ENCODE measurements at places on chromosomes 4 and X.

DNA sequence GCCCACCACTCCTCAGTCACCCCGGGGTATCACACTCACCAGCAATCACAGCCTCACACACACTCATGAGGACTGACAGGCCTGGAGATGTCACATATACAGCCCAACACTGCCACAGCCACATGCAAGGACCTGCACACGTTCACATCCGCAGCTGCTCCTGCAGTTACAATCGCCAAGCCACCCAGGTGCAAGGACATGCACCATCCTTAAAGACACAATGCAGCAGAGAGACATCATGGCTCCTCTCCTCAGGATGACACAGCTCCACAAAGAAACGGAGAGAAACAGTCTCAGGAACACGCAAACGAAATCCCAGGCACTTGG, 1.1 kb downstream of the PCSK1N start:
- DNase-seq = no peak

DNA sequence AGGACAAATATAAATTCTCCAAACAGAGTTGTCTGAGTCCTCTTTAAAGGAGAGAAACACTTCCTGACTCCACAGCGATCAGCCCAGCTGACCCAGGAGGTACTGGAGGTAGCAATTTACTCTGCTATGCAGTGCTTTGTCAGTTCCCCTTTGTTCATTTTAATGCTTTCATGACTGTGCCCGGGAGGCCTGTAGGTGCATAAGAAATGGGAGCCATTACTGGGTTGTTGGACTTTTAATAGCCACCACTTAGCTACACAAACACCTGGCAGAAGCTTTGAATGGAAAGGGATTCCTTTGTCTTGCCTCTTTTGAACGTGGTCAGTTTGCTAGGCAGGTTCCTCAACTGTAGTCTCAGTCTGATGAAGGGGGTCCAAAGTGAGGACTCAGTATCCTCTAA, 59.0 kb upstream of the AFF2 start:
- DNase-seq = no peak

GRCh38 chrX:66717926-66718325, 79.0 kb upstream of the EDA2R start:
- DNase-seq = no peak

- no peak for DNase-seq
Measured at GRCh38 chr4:15234856-15235126, 193.0 kb upstream of the C1QTNF7 start.

DNA sequence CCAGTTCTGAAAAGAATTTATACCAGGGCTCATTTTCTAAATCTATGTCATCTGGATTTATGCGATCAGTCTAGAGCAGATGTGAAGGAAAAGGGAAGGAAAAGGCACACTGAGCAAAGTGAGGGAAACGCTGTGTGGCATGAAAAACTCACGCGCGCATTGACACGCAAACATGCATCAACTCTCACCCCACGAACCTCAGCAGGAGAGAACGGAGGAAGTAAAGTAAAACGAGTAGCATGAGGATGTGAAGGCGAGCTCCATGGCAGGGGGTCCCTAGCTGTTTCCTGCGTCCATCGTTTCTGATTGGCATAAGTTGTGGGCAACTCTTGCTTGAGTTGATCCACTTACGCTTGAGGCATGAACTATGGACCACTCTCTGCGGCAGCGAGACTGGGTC, 102.8 kb upstream of the PDLIM3 start:
- no peak for DNase-seq

- no peak for DNase-seq
Measured at GRCh38 chr4:76955182-76955581, 5.6 kb downstream of the SEPTIN11 start.

GRCh38 chrX:43087830-43088229, 309.9 kb upstream of the PPP1R2C start:
- no peak for DNase-seq

DNA sequence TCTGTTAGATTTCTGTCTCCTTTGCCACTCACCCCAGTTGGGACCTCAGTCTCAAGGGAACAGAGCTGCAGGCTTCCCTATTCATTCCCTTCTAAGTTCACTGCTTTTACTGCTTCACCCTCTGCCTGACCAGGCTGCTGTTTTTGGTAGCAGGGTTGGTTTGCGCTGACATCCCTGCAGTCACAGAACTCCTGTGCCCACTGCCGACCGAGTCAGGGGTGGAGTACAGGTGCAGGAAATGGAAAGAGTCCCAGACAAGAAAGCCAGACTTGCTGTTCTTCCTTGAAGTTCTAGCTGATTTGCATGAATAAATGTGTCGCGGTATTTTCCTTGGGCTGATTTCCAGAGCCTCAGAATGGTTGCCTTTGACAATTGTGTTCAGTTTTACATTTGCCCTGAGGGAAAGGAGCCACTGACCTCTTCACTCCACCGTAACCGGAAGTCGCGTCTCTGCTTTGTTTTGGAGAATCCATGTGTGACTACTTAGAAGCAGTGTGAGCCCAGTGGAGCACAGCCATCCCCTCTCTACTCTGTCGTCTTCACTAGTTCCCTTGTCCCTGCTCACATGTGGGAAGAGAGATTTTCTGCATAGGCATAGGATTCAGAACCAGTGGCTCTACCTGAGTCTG, 84.8 kb downstream of the TNIP2 start:
- no peak for DNase-seq

- no peak for DNase-seq
Measured at GRCh38 chrX:54407266-54407665, 32.9 kb upstream of the TSR2 start.

DNA sequence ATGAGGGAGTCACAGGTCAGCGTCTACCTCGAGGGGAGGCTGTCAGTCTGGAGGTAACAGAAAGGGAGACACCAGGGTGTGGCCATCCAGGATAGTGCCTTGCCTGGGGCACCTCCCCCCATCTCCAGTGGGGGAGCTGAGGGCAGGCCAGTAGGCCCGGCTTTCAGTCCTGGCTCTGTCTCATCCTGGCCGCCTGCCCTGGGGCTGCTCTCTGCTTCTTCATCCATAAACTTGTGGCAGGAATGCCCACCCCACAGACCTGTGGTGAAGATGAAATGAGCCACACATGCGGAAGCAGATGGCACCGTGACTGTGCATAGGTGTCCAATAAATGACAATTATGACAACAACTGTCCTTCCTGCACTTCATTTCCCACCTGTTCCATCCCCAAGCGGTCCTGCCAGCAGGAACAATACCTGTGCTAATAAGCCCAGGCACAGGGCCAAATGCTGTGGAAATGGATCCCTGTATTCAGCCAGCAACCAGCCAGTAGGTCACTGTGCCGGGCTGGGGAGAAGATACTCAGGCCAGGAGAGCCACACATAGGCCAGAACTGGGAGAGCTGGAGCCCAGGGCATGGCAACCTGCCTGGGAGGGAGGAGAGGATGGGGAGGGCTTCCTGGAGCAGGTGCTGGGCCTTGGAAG, 30.2 kb downstream of the TRO start:
- DNase-seq = no peak

GRCh38 chr4:35189988-35190613, 1054.2 kb downstream of the ARAP2 start:
- no peak for DNase-seq

- no peak for DNase-seq
Measured at GRCh38 chrX:114582698-114583395, 1.0 kb upstream of the HTR2C start.

GRCh38 chr4:22787753-22788375, 95.1 kb downstream of the GBA3 start:
- no peak for DNase-seq

- no peak for DNase-seq
Measured at GRCh38 chr4:8940792-8941491, 69.3 kb upstream of the HMX1 start.

DNA sequence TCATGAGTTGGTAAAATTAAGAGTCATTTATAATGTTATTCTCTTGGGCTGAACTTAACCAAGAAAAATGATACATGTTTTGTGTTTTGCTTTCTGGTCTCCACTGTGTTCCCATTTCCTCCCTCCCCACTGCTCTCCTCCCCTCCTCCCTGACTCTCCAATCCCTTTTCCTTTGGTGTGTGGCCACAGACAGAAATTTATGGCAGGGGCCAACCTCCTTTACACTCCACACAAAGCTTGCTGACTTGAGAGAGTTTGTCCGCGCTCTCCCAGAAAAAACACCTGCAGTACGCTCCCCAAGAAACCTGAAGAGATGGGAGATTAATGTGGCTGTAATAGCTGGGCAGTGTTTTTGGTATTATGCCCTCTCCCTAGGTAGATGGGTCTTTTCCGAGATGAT, 88.9 kb downstream of the ALPK1 start:
- DNase-seq = no peak

DNA sequence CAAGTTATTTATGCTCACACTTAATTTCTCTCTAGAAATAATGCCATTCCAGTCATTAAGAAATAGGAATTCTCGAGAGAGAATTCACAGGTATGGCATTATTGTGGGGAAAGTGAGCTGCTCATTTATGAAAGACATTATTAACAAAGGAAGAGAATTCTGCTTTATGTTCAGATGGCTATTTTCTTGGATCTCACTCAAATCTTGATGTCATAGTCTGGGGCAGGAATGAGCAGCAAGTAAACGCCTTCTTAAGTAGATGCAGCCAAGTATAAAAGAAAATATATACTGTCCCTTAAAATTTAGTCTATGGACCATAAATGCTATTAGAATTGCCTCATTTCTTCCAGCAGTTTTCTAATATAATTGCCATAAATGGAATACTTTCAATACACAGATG, 58.2 kb upstream of the FBXW7 start:
- no peak for DNase-seq

GRCh38 chr4:158758142-158758541, 10.7 kb upstream of the FNIP2 start:
- no peak for DNase-seq

- no peak for DNase-seq
Measured at GRCh38 chr4:185298728-185299430, 89.5 kb downstream of the SNX25 start.

GRCh38 chrX:15785176-15785750, 5.0 kb upstream of the ZRSR2 start:
- DNase-seq = no peak

- no peak for DNase-seq
Measured at GRCh38 chrX:54560411-54560810, 30.4 kb downstream of the GNL3L start.

- peak; percentile 7 for DNase-seq
Measured at GRCh38 chr4:169791527-169792156, 33.9 kb upstream of the HPF1 start.

- DNase-seq = no peak
Measured at GRCh38 chrX:1416965-1417760, 25.2 kb upstream of the SLC25A6 start.

DNA sequence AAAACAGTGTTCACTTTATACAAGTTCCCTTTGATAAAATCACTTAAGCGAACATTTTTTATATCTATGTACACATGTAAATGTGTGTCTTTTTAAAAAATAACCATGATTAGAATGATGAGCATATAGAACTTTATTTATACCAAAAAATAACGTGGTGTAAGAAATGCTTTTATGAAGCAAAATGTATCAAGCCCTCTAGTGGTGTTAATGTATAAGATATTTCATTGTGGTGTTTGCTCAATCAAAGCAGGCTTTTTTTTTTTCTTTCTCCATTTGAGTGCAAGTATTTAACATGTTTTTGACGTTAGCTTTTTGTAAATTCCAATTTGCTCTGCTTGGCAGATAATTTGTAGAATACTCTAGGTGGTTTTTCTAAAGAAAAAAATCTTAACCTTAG, 2092.4 kb upstream of the TENM3 start:
- DNase-seq = no peak

- no peak for DNase-seq
Measured at GRCh38 chr4:114688059-114688458, 89.5 kb downstream of the UGT8 start.

- DNase-seq = no peak
Measured at GRCh38 chrX:150375243-150375770, 12.2 kb downstream of the MAMLD1 start.

GRCh38 chr4:9964879-9965278, 56.4 kb downstream of the SLC2A9 start:
- DNase-seq = no peak

DNA sequence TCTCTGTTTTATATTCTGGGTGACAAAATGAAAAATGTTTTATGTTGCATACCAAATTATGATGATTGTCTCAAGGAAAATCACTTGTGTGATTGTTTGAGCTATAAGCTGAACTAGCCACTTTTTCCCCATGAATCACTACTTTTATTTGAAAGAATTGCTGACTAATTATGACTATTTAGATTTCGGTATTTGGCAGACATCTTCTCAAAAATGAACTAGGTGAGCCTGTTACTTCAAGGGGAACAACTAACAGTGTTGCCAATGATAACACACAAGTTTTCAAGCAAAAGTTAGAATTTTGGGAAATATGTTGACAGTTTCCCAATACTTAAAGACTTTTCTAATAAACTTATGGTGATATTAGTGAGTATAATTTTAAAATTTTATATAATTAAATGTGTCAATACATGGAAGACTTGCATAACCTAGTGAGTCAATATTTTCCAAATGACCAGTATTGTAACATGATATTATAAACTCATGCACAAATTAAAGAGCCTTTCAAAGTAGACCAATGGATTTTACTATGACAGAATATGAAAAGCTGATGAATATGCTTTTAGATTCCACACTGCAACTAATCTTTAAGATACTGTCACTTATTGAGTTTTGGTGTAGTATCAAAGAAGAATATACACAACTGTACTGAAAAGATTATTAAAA, 187.7 kb upstream of the GATB start:
- no peak for DNase-seq

DNA sequence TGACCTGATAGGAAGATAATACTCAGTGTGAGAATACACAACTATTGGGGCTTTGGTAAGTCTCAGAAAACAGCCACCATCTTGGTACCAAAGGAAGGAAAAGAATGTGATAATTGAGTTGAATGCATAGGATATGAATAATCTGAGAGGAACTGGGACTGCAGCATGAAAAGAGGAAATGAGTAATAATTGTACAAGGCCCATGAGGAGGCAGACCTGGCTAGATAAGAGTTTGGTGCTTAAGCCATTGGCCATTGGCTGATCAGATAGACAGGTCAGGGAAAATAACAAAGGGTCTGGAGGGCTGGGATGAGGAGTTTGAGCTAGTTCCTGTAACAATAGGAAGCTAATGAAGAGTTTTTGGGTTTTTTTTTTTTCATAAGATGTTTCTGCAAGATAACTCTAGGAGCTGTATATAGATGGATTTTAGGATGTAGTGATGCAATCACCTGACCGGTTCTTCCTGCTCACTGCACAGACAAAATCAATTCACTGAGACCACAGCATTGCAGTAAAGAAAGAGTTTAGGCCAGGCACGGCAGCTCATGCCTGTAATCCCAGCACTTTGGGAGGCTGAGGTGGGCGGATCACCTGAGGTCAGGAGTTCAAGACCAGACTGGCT, 5.3 kb upstream of the TRMT2B start:
- DNase-seq = no peak

DNA sequence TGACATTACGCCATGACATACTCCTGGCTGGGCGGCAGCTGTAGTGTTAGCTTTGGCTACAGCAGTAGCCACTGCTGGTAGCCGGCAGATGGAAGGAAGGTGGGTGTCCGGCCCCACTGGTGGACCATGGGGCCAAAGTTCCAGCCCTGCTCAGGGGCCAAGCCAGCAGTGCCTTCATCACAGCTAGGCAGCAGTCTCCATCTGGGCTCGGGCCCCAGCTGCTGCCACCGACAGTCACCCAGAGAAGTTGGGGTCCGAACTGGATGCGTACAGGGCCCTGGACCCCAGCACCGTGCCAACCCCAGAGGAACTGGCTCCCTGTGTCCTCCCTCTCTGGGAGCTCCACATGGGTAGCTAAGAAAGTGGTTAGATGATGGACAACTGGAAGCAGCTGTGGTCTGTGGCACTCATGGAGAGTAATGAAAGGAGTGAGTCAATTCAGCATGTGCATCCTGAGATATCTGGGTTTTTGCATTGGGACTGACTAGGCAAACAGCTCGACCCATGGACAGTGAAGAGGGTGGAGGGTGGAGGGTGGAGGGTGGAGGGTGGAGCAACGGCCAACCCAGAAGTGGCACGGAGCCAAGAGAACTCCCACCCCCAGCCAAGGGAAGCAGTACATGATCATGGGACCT, 366.6 kb upstream of the GRIA3 start:
- no peak for DNase-seq

Measured in stimulated activated CD4-positive, alpha-beta T cell treated with anti-CD3 and anti-CD28 coated beads, Interleukin-12 subunit alpha, Interleukin-12 subunit beta, amount 100 ng/mL, for 48 hours (primary cell).